ENCODE measurements at places on chromosomes 3 and 15.

DNA sequence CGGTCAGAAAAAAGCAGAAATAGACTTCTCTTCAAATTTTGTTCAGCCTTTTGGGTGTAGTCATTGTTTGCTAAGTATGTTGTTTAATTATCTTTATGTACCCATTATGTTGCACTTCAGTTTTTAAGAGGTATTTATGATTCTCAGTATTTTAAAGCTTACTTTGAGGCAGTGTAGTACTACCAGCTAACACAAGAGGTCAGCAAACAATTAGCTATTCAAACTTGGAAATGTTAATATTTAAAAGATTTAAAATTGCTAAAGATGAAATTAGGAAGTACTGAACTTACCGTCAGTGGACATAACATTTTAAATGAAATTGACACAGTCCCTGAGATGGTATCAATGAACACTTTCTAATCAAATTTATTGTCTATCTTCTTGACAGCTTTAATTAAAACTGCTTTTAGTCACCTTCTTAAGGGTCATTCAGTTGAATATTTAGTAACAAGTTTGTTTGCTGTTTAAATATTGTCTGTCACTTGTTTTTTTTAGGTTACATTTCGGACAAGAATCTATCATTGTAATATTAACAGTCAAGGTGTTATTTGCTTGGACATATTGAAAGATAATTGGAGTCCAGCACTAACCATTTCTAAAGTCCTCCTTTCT is 28.1 kb downstream of the NKIRAS1 start:
- peak; percentile 76 for DNase-seq

DNA sequence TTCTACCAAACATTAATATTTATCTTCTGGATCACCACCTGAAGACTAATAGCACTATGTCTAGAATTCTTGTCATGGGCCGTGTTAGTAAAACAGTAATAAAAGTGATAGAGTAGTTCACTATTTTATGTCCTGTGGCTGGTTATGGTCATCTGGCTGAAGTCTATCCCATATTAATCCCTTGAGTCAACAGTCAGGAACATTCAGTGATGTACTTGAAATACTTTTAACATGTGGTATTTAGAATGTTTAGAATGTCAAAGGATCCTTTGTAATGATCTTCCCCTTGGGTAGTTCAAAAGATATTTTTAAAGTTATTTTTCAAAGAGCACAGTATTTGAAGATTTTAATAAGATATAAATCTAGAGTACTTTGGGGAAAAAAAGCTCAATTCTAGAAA is 117.0 kb downstream of the MBNL1 start:
- DNase-seq = peak; percentile 42

DNA sequence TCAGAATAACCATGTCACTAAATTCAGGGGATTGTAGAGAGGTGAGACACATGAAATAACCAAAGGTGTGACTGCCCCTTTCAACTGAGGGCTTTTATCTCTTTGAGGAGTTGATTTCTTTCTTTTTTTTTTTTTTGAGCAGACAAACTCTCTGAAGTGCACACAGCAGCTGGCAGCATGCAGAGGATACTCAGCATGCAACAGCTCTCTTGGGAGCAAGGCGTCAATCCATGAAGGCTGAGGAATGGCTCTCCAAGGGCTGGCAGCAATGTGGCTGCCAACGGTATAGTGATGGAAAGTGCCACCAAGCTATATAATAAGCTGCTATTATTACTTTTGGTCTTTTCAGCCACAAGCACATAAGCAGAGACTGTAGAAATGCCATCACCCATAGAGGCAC is 226.7 kb upstream of the FEZF2 start:
- DNase-seq = no peak

- no peak for DNase-seq
Observed at GRCh38 chr15:81899024-81899423, 146.8 kb downstream of the MEX3B start.

DNA sequence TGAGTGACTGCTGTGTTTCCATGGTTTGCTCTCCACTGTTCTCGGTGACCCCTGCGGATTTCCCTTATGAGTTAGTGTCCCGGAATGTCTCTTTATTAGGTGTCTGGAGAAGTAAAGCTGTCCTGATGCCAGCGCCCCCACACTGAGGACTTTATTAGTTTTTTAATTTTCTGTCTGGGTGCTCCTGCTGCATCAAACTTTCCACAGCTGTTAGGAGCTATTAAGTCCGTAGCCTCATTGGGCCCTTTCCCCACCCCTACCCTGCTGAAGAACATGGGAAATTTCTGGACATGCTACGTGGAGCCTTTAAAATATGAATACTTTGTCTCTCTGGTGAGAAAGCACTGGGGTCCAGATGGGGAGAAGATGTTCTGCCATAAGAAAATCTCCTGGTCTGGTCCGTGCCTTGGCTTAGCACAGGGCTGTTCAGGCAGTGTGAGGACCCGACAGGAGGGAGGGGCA is 161.7 kb upstream of the HES1 start:
- no peak for DNase-seq

DNA sequence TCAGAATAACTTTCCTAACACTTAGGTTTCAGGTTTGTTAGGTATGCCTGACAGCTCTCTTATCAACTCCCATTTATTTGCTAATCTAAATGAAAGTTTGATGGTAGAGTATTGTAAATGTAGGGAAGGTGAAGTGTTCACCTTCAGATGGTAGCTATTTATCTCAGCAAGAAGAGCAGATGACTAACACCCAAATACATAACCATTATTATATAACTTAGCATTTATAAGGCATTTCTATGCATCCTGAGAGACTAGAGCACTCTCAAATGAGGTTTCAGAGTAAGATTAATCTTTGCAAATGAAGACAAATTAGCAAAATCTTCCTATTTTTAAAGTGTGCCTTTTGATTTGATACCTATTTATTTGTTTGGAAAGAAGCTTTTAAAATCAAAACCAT is 143.8 kb downstream of the IGF1R start:
- DNase-seq = no peak

GRCh38 chr15:54026891-54027290 is 48.6 kb downstream of the UNC13C start:
- DNase-seq = no peak

DNA sequence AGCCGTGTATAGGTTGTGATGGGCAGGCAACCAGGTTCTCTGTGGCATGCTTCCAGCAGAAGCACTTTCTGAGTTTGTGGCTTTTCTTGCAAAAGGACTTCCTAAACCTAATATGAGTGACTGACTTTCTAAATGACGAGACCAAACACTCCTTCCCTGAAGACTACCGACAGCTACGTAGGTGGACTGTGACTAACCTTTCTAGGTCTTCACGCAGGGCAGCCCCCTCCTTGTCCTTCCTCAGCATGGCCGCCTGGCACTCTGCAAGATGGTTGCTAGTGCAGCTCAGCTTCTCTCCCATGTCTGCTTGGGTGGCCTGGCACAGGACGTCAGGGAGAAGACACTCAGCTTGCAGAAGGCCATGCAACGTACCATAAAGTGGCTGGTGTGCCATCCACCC is 20.9 kb downstream of the CXCR6 start:
- no peak for DNase-seq

- DNase-seq = no peak
Observed at GRCh38 chr15:70253461-70254156, 155.9 kb upstream of the TLE3 start.

GRCh38 chr15:76065793-76066192 is 6.0 kb downstream of the TMEM266 start:
- DNase-seq = no peak

- no peak for DNase-seq
Observed at GRCh38 chr3:14570089-14570488, 29.9 kb upstream of the GRIP2 start.

DNA sequence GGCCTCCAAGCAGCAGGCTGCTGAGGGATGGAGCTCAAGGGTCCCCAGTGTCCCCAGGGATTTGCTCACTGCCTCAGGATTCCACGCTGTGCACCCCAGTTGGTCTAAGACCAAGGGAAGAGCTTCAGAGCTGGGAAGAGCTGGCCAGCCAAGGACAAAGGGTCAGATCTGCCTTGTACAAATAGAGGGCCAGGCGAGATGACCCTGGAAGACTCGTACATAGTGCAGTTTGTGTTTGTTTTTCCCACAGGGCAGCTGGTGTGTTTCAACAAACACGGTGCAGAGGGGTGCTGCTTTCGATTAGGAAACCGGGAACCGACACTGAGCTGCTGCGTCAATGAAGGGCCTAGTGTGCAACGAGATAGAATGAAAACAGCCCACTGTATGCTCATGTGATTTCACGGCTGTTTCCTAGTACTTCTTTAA is 56.1 kb upstream of the TRPM1 start:
- no peak for DNase-seq

- no peak for DNase-seq
Observed at GRCh38 chr15:80775338-80775737, 3.8 kb upstream of the CEMIP start.

DNA sequence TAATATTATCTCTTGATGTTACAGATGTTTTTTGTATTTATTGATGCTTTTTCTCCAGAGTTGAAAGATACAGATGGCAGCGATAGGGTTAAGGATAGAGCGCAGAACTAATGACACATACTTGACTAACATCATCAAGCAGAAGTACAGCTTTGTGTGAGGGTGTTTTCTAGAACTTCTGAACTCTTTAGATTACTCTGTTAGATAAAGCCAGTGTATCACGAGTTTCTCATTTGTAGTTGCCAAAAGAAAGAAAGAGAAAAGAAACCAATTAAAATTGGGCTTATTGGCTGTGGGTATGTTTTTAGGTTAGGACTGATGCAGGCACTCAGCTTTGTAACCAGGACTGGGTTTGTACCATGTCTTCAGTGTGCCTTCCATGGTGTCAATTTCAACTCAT is 6.6 kb upstream of the GPR171 start:
- DNase-seq = no peak

GRCh38 chr15:57923306-57923705 is 142.2 kb downstream of the ALDH1A2 start:
- DNase-seq = peak; percentile 48

- no peak for DNase-seq
Observed at GRCh38 chr3:126837773-126838172, 133.7 kb downstream of the CHCHD6 start.

GRCh38 chr3:59126446-59126845 is 76.6 kb upstream of the CFAP20DC start:
- DNase-seq = no peak

DNA sequence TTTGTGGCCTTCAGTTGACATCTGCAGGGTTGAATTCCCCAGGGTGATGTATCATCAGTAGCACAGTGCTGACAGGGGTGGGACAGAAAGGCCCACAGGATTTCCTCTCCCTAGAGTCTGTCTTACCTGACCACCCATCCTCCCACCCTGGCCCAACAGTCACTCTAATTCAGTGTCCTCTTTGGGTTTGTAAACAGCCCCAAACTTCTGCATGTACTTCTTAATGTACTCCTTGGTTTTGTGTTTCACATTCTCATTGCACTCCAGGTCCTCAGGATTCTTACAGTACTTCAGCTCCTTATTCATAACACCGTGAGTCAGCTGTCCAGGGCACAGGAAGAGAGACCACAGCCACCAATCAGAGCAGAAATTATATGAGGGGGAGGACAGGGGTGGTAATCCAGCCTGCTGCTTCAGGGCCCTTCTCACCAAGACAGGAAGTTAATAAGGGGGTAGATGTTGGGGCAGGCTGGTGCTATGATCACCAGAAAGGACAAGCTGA is 37.5 kb downstream of the NBEAL2 start:
- peak; percentile 51 for DNase-seq

DNA sequence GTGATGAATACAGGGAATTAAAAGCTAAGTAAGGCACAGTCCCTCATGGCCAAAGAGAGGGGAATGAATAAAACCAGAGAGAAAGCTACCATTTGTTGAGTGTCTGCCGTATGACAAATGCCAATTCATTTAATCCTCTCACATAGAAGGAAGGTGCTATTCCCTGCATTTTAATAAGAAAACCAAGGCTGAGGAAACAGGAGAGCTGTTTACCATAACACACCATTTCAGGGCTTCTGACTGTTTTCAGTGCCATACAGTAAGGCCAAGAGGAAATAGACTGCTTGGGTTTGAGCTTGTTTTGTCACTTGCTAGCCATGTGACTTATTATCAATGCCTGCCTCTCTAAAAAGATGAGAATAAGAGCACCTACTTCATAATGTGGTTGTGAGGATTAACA is 10.1 kb downstream of the BTBD1 start:
- no peak for DNase-seq

- no peak for DNase-seq
Observed at GRCh38 chr3:120368172-120368571, 19.0 kb upstream of the LRRC58 start.

- DNase-seq = no peak
Observed at GRCh38 chr3:46299608-46300460, 54.1 kb upstream of the CCR2 start.

GRCh38 chr15:79896131-79896633 is 632 bp downstream of the MTHFS start:
- DNase-seq = peak; percentile 18

GRCh38 chr3:137264071-137264820 is 306.5 kb downstream of the IL20RB start:
- no peak for DNase-seq

DNA sequence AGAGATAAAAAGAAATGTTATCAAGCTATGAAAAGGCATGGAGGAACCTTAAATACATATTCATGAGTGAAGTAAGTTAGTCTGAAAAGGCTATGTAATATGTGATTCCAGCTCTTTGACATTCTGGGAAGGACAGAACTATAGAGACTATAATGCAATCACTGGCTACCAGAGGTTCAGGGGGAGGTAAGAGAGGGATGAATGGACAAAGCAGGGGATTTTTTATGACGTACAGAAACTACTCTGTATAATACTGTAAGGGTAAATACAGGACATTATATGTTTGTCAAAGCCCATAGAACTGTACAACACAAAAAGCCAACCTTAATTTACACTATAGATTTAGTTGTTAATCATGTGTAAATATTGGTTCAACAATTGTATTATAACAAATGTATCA is 46.1 kb downstream of the MCTP2 start:
- no peak for DNase-seq

GRCh38 chr3:9339761-9340471 is 22.9 kb upstream of the THUMPD3 start:
- peak; percentile 25 for DNase-seq

- no peak for DNase-seq
Observed at GRCh38 chr3:34248352-34248751, 449.9 kb downstream of the PDCD6IP start.

DNA sequence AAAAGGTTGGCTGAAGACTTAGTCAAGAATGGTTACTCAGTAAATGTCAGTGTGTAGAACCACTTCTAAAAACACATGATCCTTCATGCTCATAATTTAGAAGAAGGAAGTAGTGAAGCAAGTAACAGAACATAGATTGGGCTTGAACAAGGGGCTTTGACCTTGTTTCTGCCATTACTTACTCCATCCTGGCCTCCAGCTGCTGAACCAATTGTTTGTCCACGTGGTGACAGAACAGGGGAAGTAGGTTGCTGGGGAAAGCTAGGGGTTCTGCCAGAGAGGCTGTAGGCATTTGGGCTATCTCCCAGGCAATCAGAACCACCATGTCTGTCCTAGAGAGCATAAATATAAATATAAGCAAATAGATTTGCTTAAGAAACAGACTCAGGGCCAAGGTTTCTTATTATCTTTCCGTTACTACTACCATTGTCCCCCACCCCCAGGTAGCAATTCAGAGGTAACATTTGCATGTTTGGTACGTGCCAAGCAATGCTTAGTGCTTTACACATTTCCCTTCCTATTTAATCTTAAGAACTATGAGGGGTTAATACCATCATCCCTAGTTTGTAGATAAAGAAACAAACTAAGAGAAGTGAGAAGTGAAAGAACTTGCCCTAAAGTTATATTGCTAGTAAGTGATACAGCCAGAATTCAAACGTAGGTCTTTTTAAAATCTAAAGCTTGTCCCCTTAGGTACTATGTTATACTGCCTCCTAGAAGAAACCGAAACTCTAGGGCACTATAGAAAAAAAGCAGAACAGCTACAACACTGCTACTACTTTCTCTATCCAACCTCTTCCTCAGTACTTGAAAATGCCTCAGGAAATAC is 3.0 kb upstream of the SPG11 start:
- no peak for DNase-seq

- no peak for DNase-seq
Observed at GRCh38 chr3:153268564-153269279, 106.7 kb downstream of the RAP2B start.
